ENCODE measurements at places on chromosomes 2 and 18.

DNA sequence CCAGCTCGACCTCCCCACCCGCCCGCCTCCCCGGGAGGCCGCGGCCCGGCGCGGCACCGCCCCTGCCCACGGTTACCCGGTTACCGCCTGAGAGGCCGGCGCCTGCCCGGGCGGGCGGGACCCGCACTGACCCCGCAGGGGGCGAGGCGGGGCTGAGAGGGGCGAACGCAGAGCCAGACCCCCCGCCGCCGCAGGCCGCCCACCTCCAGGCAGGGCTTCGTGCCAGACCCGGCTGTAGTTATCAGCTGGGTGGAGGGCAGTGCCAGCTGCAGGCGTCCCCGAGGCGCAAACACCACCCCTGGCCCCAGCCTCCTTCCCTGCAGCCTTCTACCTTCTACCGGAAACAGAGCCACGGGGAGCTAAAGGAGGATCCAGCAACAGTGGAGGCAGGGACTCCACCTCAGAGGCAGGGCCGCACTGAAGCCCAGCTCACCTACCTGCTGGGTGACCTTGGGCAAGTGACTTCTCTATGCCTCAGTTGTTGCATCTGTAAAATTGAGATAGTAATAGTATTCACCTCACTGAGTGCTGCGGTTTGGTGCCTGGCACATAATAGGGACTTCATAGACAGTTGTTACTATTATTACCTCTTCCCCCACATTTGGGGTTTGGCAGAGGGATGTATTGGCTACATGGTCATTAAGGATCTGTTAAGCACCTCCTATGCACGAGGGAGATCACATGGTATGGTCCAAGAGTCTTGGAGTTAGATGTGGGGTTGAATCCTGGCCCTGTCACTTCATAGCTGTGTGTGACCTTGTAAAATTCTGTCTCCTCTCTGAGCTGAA, 231.6 kb upstream of the SMAD2 start:
- no peak for DNase-seq

GRCh38 chr2:158890296-158890905, 78.0 kb upstream of the TANC1 start:
- no peak for DNase-seq

DNA sequence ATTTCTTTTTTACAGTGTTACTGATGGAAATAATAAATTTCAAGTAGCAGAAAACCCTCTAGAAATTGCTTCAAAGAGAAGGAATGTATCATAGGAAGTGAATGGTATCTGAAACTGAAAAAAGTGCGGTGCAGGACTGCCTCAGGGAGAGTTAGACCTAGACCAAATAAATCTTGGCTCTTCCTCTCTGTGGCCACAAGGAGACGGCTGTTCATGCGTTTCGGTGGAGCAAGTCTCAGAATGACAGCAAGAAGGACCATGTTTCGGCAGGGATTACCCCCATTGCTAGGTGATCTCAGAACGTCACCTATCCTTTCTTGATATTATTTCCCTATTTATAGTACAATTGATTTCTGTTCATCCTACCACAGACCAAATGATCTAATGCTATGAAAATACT, 522.3 kb downstream of the SOX11 start:
- DNase-seq = no peak

GRCh38 chr2:25301453-25302352, 40.0 kb downstream of the DNMT3A start:
- DNase-seq = peak; percentile 13

GRCh38 chr2:229640636-229641035, 73.7 kb downstream of the DNER start:
- DNase-seq = no peak

GRCh38 chr2:10058251-10059015, 15.1 kb downstream of the KLF11 start:
- no peak for DNase-seq

GRCh38 chr2:84170979-84171378, 288.1 kb downstream of the SUCLG1 start:
- no peak for DNase-seq
